CD4-positive, alpha-beta T cell treated with Interferon gamma for 1 hour (primary cell): ENCODE measurements at places on chromosomes 3 and 15.

DNA sequence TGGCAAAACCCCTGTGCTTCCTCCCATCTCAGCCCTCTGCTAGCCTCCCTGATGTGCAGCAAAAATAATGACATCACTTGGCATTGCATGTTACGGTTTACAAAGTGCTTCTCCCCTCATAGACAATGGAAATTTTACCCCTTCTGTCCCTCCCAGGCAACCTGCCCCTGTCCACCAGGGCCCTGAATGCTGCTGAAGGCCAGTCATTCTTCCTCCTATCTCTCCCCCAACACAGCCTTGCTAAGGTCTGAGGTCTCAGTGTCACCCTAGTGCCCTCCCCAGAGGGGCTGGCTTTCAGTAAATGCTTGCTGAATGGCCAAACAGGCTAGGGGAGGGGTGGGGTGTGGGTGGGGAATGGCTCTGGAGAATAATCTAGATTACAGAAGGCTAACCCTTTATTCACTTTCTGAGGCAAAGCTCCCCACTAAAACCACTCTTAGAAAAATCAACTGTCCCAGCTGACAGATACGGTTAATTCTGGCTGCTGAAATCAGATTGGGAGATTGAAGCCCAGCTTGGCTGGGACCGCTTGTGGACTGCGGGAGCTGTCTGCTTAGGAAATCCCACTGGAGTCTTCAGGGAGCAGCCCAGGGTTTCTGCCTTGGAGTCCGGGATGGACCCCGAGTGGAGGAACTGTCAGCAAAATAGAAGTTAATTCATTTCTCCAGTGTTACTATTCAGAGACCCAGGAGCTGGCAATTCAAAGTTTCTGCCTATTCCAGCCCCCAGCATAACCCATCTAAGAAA, 22.9 kb downstream of the ANP32A start:
- no peak for DNase-seq

DNA sequence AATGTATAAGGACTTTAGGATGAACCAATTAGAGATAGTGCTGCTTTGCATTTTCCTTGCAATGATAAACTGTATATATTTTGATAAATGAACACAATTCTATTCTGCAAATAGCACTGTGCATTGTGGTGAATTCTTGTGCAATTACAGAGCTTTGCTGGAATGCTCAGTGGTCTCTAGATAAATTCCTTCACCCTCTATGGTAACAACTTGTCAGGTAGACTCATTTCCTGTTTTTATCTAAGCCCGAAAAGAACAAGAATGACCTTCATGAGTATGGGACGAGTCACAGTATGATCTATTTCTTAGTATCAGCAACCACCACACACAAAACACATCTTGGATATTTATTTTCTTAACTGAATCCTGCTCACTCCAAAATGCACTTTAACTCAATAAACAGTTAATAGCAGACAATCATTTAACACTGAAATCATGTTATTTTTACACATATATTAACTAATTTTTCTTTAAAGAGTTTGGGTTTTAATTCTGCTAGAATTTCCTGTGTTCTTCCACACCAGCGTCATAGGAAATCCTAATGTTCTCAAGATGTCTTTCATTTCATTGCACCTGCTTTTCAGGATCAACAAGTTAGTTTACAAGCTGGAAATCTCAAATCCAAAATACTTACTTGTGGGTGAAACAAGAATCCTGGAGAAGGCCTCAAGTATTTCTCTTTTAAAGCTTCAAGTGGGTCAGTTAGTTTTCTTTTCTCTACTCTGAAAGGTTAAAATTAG, 551.2 kb downstream of the MECOM start:
- DNase-seq = no peak

- DNase-seq = no peak
Observed at GRCh38 chr3:124851905-124852304, 35.3 kb downstream of the ITGB5 start.

- DNase-seq = peak; percentile 84
Observed at GRCh38 chr3:13414040-13414729, 5.9 kb downstream of the NUP210 start.

DNA sequence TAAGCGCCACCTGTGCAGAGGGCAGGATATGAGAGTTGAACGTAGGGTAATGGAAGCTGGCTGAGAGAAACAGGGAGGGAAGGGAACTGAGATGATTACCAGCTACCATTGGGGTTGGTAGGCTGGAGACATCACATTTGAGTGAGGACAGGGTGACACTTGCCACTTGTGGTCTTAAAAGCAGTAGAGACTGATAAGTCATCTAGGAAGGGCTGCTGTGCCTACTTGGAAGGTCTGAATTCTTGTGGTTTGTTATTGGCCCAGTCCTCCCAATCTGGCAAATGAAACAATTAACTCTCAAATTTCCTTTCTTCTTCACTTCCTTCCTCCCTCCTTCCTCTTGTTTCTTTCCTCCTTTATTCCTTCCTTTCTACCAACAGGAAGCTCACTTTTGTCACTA, 46.8 kb downstream of the COL6A5 start:
- DNase-seq = no peak

DNA sequence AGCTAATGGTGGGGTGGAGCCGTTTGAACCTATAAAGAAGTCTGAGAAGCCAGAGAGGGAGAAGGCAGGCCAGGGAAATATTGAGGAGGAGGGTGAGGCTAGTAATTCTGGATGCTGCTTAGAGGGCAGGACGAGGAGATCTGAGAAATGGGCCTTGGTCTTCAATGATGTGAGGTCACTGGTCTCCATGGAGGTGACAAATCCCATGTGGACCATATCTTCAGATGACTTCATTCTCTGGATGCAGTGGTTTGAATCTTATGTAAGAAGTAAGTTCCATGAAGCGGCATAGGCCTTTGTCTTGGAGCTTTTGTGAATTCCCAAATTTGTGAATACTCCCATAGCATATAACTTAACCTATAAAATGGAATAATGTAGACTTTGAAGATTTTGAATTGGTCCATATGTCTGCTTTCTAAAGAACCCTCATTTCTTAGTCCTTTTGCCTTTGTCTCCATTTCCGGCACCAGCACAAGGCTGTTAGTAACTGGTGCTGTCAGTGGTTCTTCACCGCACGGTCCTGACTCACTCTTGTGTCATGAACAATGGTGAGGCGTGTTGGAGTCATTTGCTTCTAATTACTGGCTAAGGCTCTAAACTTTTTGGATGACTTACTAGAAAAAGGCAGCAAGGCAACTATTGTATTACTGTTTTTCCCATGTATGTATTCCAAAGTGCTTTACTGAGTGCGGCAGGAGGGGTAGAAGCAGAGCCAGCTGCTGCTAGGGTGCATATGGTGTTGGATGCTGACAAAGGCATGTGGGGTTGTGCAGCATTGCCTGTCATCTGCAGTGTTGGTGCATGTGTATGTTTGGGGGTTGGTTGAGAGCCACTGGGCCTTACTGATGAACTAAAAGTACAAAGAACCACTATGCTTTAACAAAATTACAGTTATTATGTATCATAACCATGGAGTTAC, 279.3 kb upstream of the C2CD4B start:
- DNase-seq = no peak

- DNase-seq = no peak
Observed at GRCh38 chr15:101578443-101578894, 73.7 kb downstream of the TM2D3 start.

- peak; percentile 5 for DNase-seq
Observed at GRCh38 chr3:51384055-51384725, 901 bp upstream of the MANF start.

DNA sequence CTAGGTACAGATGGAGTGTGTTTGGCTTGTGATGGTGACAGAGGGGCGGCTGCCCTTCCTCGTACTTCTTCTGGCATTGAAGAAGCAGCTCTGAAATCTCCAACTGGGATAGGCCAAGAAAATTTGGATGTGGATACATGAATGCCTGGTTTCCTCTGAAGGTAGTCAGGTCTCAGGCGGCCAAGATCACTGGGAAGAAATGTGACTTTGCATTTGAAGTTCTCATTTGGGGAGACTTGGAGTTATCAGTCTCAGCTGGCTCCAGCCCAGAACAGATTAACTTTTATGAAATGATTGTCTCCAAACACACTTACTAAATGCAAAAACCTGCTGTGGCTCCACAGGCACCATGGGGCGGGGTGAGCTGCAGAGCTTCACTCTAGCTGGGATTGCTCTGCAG, 215.9 kb downstream of the THSD4 start:
- DNase-seq = no peak

DNA sequence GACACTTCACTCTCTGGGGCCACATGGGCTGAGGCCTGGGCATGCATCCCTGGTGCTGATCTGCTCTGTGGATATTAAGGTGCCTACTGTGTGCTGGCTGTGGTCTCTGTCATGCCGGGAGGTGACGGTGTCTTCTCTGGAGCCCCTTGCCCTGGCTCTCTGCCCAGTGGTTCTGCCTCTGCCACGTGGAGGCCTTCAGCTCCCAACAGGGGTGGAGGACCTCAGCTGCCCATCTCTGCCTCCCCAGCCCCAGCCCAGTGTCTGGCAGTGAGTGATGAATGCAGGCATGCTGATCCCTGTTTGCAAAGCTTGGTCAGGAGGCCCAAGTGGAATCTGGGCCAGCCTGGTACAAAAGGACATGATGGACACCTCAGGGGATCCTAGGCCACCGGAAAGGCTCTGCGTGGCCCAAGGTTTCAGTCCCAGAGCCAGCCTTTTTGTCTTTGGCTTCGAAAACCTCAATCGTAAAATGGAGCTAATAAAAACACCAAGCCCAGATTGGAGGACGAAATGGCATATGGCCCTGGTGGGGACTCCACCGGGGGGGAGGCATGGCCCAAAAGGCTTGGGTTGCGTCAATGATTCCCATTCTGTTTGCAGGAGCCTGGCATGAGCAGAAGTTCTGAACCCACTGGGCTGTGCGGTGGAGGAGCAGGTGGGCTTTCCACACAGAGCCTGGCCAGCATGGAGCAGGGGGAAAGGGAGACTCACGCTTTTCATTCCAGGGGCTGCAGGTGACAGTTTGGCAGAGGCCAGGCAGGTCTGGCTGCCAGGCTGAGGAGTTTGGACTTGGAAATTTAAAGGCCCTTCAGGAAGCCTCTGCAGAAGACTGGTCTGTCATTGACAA, 54.7 kb upstream of the KLF13 start:
- no peak for DNase-seq
